A549 treated with DMSO at 1 μM for 4 hours (cell line): ENCODE measurements at places on chromosomes 16 and 17. TPM values are rescaled to one million over a fixed set of nuclear protein-coding genes. Genes with fewer than 3 reads are reported as not detected.

The IL17C gene
- not detected in 5 replicates for total RNA-seq

The MYH4 gene
- not detected in 5 replicates for total RNA-seq

The RNF227 gene
- total RNA-seq: 1.4 to 2.0 TPM (median 1.6 TPM) in 5 replicates

The FBXL19 gene
- 12.1 to 25.6 TPM (median 20.3 TPM) in 5 replicates for total RNA-seq

The TNK1 gene
- total RNA-seq: 1.3 to 1.8 TPM (median 1.6 TPM) in 5 replicates

The CFAP119 gene
- total RNA-seq: 6.9 to 9.1 TPM (median 8.2 TPM) in 5 replicates

The LRRC37A gene
- 0.40 to 1.1 TPM (median 0.78 TPM) in 5 replicates for total RNA-seq

The GPR139 gene
- total RNA-seq: not detected in 5 replicates

The ALDH3A1 gene
- 726 to 1,151 TPM (median 866 TPM) in 5 replicates for total RNA-seq

The CTRL gene
- 1.5 to 2.2 TPM (median 2.0 TPM) in 5 replicates for total RNA-seq

The CPHXL2 gene
- not detected in 5 replicates for total RNA-seq
